Suppressor macrophage (primary cell): ENCODE measurements at places on chromosomes 5 and 9.

DNA sequence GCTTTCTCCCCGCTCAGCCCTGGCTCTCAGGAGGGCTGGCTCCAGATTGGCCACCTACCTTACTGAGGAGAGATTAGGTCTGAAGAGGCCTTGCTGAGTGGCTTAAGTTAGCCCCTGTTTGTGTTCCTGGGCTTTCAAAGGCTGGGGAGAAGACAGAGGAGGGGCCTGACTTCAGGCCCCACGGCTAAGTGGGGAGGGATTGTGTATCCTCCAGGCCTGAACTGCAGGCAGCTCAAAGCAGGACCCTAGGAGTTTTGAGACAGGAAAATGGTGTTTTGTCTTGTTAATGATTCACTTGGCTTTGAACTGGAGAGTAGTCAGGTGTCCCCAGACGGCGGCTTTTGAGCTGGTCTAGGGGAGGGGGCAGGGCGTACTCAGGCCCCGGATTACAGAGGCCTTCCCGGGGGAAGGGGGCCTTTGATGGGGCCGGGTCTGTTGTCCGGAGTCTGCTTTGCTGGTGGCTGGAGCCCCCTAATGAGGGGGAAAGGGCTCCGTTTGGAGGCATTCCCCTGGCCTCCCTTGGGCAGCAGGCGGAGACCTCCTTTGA lies 162.0 kb upstream of the SMIM23 start:
- no peak for DNase-seq

DNA sequence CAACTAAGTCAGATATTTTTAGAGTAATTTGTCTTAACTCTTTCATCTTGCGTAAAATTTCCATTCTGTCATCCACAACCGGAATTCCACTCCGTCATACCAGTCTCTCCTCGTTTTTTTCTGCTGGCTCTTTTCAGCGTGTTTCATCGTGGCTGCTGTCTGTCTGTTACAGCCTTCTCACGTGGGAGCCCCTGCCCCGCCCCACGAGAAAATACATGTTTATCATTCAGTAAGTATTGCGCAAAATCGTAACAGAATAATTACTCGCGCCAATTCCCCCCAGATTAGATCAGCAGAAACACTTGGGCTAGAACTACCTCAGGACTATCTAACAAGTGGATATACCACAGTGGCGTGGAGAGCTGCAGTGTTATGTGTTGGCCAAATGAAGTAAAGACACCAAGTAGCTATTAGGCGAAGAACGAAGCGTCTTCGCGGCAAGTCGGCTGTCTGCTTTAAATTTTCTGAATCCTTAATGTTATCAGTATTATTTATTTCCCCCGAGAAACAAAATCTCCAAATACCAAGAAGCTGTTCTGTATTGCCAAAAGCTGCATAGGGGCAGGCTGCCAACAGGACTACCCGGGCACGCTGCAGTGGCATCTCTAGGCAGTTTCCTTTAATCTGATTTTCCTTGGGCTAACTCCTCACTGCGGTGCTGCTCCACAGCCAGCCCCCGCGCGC lies 566 bp upstream of the FOCAD start:
- DNase-seq: peak; percentile 63

GRCh38 chr9:91807643-91808246 lies 142.3 kb downstream of the ROR2 start:
- no peak for DNase-seq

GRCh38 chr5:15799612-15800011 lies 299.6 kb downstream of the FBXL7 start:
- no peak for DNase-seq

DNA sequence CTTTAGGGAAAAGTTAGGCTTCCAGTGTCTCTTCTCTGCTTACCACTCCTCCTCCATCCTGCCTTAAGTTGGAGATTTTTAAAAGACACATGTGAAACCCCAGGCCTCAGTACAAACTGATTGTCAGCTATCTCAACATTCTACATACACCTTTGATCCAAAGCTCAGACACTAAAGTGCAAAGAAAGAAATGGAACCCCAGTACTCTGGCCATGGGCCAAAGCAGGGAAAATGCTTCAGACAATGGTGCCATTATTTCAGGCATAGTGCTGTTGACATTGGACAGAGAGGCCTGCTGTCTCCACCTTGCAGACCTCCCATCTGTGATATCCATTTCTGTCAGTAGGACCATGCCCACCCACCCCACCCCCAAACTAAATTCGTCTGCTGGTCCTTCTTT lies 49.1 kb downstream of the G3BP1 start:
- no peak for DNase-seq

DNA sequence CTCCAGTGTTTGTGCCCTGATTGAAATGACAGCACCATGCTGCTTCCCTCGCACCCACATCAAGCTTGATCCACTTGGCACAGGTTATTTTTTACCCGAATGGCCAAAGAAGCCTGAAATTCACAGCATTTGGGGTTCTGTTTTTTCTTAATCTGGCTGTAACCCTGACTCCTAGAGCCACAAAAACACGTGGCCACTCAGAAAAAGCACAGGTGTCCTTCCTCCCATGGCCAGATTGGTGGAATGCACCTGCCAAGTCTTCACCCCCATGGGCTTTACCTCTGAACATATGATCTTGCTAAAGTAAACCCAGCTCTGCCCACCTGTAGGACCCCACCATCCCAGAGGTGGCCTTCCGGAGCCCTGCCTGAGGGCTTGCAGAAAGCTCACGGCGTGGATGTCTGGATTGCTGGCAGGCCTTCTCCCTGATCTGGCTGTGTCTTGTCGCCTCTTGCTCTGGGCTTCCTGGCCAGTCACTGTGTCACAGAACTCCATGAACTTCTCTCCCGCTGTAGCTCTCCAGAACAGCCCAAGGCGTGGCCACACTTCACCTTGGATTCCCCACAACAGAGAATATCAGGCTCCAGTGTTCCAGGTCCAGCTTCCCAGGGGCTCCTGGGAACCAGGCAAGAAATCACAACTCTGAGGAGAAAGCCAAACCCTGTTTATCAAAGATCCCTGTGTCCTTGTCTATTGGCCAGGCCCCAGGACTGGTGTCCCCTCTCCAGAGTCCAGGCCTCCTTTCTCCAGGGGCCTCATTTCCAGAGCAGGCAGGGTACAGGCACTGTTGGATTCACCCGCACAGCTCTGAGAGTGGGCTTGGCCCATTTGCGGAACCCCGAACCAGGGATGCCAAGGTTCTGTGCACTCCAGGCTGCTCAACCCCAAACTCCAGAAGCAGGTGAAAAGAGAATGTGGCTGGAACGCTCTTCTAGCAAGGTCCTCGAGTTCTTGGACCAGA lies 272.5 kb downstream of the SYK start:
- no peak for DNase-seq
